ENCODE measurements at places on chromosomes 12 and 14.

DNA sequence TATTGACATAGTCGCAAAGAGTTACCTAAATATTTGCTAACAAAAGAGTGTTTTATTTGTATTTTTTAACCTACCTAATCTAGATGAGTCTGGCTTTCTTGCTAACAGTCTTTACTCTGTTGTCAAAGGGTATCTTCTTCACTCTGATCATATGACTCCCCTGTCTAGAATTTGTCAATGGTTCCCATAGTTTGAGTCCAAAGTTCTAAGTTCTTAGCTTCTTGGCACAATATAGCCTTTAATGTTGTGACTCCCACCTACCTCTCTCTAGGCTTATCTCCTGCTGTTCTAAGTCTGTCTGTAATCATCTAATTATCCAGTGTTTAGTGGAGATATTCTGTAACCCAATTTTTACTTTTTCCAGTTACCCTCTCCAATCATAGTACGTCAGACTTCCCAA is 104.3 kb upstream of the PDE3A start:
- DNase-seq, result no peak

DNA sequence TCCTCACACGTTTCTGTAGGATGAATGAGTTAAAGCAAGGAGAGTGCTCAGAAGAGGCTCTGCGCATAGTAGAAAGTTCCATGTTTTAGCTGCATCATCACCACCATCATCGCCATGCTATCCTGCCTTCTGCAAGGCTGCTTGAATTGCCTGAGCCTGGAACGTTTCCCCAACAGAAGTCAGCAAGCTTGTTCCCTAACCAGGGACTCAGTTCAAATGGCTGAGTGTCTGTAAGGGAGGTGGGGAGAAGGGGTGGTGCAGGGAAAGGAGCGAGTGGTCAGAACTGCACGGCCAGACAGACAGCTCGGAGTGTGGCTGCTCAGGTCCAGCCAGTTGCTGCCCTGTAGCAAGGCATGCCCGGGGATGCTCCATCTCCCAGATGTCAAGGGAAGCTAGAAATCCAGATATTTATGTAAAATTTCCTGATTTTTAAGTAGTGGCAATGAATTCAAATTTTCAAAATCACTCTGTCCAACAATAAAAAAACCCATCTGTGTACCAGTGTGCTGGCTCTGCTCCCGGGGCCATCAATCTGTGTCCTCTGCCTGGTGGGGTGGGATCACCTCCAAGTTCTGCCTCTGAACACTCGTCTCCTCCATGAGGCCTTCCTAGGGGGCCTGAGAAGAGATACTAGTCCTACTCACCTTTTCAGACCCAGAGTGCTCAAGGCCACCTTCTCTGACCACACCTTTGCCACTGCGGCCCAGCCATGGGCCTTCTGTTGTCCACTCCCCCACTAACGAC is 162.7 kb downstream of the FOXN3 start:
- DNase-seq, result no peak

- DNase-seq, result no peak
Measured at GRCh38 chr12:5484426-5484825, 52.5 kb downstream of the NTF3 start.

DNA sequence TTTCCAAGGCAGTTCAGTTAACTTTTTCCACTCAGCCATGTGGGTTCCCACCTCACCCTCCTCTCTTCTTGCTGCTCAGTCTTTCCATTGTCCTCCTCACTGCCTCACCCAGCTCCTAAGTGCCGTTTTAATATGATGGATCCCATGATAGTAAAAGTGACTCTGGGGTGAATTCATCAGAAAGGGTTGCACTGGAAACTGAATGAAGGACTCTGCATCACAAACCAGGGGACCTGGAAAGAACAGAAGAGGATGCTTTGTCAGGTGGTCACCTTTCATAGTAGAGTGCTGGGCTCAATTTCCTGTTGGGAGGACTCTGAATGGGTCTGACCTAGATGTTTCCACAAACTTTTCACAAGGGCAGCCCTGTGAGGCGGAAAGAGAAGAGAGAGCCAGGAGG is 67.8 kb upstream of the SLC8A3 start:
- DNase-seq, result no peak

GRCh38 chr12:11154400-11154925 is 16.5 kb upstream of the SMIM10L1 start:
- no peak for DNase-seq

DNA sequence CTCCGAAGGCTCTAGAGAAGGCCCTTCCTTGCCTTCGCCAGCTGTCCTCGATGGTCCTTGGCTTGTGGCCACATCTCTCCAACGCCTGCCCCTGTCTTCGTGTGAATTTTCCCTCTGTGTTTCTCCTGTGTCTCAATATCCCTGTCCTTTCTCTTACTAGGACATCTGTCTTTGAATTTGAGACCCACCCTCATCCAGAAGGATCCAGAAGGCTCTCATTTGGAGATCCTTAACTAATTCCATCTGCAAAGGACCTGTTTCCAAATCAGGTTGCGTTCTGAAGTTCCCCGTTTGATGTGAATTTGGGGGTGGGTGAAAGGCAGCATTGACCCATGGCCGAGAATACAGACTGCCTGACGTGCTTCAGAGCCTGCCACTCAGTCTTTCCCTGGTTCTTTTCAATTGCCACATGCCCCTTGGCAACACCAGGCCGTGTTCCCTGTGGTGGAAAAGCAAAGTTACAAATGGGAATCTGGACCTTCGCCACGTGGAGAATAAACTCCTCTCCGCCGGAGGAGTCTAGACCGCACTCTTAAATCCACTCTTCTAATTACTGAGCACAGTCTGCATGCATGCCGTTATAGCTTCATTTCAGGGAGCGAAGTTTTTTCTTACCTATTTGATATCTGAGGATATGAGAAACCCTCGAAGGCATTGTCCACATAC is 158.8 kb downstream of the TMEM132C start:
- DNase-seq, result no peak

DNA sequence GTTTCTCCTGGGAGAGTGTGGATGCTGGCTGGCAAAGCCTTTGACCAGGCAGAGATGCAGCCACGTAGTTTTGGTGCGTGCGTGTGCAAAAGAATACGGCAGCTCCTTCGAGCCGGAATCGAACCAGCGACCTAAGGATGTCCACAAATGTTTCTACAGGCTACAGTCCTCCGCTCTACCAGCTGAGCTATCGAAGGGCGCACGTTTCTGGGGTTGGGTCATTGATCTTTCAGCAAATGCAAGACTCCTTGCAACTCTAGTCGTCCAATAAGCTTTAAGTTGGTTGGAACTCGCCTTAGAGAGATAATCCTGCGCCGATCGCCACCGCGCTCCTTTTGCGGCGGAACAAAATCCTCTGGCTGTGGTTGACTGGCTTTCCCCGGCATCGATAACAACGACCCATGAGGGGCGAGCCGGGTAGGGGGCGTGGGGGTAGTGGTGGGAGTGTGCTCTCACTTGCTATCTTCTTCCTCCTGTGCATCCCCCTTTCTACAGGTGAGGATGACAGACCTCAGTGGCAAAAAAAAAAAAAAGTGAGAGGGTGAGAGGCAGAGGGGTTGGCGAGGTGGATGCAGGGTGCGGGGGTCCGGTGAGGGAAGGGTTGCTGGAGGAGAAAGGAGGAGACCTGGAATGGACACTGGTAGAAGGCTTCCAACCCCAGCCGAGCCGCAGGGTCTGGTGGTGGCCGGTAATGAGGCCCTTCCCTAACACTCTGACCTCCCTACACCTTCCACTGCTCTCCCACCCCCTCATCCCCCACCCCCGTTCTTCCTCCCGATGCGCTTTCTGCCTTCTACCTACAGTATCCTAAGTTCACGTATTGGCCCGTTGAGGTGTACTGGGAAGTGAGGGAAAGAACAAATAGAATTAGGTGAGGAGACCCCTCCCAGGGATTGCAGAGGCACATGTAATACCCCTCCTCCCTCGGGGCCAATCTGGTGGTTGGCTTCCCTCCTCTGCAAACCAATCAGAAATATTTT is 11.8 kb upstream of the OR6S1 start:
- peak; percentile 85 for DNase-seq
